ENCODE measurements at places on chromosomes 6 and 20.

DNA sequence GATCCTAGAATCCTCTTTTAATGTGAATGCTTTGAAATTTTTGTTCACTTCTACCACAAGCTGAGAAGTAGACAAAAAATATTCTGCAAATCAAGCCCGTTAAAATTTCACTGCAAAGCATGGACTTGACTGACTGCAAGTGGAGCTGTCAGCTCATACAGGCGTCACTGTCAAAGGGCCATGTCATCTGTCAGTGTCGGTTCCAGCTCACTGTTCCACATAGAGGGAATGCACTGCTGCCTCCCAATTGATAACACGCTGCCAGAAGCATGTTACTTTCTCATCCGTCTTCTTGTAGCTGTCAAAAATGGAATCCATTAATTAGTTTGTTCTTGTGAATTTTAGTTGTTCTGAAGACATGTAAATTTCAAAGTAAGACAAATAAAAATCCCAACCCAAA, 50.4 kb upstream of the FBXL4 start:
- no peak for DNase-seq

GRCh38 chr20:32189691-32190615, 17.6 kb downstream of the PLAGL2 start:
- peak; percentile 65 for DNase-seq

- DNase-seq, result no peak
Observed at GRCh38 chr6:33164665-33165373, 27.4 kb downstream of the COL11A2 start.

DNA sequence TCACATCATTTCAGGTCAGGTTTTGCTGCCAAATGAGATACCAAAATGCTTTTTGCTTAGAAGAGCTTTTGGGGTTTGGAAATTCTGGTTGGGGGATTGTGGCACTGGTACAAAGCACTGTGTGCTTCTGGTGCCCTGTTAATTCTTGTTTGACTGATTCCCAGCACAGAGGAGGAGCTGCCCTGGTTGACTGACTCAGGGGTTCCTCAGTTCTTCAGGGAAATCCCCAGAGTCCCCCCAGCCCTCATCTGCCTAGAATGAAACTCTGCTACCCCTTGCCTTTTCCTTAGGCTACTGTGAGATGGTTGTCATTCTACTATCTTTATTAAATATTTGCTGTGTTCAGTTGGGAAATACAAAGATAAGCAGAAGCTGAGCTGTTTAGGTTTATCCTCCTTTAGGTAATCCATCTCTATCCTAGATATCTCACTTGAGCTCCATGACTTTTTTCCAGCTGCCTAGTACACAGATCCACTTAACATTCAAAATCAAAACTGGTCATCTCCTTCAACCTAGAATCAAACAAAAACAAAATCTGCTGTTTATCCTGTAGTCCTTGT, 24.9 kb upstream of the TSPYL1 start:
- DNase-seq, result no peak

- DNase-seq, result no peak
Observed at GRCh38 chr20:56691325-56691998, 62.4 kb downstream of the TFAP2C start.

DNA sequence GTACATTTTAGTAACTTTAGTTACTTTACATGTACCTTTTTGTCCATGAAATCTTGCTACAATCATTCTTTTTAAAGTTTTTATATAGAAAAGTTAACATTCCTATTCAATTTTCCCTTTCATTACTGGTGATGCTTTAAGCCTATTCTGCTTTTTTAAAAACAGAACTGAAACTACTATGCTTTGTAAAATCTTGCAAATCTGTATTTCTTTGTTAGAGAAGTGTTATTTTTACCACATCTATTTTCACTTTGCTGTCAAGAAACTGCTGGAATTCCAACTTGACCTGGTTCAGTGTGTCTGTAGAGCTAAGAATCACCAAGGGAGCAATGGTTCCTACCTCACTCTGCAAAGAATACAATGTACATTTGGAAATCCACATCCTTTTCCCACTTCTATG, 21.8 kb upstream of the SAMD5 start:
- no peak for DNase-seq

DNA sequence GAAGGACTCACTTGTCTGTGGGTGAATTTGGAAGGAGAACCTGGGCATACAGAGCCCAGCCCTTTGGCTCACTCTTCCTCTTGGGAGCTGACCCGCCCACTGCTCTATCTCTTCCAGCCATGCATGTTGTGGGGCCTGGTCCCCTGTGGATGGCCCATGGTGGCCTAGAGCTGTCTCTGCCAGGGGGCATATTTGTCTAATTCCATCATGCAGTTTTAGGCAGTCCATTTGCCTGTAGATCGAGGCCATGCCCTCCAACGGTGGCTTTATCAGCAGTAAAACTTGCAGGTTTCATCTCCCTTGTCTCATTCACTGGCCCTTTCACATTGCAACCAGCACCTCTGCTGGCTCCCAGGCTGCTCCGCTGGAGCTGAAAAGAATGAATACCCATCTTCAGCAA, 12.9 kb upstream of the EZR start:
- DNase-seq, result no peak

GRCh38 chr20:53503517-53503919, 90.1 kb downstream of the ZNF217 start:
- DNase-seq, result no peak

DNA sequence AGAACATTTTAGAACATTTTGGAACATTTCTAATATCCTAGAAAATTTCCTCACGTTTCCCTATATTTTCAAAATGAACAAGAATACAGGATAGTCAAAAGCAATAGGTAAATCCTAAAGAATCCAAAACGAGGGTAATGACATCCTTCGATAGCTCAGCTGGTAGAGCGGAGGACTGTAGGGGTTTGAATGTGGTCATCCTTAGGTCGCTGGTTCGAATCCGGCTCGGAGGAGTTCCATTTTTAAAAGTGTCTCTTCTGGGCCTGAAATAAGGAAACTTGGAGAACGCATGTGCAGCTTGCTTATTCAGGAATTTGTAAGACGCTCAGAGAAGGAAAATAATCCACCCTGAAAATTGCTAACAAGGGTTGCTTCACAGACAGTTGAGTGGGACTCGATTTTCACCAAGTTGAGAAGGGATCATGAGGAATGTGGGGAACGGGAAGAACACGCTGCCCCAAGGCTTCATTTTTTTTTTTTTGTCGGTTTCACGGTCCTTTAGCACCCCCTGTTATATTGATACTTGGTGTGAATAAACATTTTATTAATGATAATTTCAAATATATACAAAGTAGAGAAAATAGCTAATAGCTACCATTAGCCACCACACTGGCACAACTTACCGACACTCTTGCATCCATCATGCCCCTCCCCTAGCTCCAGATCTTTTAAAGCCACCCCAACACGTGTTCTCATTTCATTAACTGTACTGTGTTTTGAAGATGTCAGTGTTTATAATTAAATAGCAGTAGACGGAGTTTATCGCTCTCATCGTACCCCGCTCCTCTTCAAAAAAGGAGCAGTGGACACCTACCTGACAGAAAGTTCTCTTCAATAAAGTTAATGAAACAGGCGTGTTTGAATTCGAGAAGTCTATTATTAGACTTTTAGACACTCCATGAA, 1.8 kb upstream of the ABT1 start:
- no peak for DNase-seq

DNA sequence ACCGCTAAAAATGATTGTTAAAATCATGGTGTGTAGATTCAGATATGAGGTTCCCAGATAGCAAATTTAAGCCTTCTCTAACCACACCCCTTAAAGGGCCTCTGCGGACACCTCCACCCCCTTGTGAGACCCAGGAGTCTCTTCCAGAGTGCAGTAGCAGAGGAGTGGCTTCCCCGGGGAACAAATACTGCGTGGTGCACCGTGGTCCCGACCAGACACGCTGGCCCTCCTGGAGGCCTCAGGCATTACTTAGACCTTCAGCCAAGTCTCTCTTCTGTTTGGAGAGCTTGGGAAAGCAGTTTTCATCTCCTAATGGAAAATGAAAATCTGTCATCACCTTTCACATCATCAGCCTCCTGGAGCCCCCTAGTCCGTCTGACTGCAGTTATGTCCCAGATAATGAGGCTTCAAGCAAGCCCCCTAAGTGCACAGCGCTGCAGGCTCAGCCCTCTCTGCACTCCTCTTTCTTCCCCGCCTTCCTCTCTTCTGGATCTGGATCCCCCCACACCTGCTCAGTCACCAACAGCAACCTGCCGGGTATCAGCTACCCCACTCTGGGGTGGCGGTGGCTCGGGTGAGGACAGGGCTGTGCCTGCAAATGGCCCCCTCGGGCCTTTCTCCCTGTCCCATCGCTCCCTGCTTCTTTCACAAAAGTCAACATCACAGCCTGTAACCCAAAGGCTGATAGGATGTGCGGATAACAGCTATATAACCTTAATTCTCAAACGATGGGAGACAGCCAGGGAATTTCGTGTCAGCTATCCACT, 58.8 kb upstream of the TAGAP start:
- DNase-seq, result no peak

DNA sequence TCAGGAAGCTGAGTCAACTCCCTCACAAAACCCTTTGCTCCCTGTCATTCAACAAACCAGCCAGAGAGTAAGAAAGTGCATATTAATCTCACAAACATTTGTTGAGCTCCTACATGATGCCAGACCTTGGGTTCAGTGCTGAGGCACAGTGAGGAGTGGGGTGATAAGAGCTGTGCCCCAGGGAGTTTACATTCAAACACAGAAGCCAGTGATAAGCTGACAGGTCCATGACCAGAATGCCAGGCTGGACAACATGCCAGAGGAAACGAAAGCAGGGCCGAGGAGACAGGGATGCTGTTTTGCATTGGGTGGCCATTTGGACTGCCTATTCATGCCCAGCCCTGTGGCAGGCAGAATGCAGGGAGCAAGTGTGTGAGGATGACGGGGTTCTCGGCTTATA, 76.7 kb downstream of the LRFN2 start:
- no peak for DNase-seq

DNA sequence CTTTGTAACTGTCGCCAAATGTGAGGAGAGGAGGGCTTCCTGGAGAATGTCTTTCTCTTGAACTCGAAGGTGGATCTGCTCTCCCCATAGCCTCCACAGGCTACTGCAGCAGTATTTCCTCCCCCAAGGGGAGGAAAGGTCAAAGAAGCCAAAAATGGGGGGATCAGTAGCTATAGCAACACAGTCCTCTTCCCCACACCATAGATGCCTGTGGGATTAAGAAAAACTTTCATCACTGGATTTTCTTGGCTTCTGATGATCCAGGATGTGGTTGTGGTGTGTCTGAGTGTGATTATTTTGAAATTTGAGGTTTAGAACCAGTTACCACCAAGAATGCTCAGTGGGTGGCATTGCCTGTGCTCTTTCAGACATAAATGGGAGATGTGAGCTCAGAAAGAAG, 140.1 kb upstream of the SPACA1 start:
- no peak for DNase-seq

DNA sequence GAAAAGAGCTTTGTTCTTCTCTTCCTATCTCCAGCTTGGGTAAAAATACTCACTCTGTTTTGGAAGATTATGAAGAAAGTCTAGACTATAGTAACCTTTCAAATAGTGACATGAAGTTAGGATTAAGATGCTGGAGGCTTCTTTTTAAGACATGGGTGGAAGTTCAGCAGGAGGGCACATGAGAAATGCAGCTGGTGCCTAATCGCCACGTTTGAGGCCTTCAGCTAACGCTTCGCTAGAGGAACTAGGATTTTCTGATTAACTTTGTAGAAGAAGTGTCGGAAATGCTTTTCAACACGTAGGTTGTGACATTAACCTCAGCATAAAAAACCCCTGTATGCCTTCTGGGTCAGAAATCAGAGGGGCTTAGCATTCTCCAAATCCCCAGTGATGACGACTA, 348.1 kb upstream of the MAP3K7 start:
- DNase-seq, result no peak

GRCh38 chr20:11849976-11850670, 67.6 kb upstream of the BTBD3 start:
- DNase-seq, result no peak

DNA sequence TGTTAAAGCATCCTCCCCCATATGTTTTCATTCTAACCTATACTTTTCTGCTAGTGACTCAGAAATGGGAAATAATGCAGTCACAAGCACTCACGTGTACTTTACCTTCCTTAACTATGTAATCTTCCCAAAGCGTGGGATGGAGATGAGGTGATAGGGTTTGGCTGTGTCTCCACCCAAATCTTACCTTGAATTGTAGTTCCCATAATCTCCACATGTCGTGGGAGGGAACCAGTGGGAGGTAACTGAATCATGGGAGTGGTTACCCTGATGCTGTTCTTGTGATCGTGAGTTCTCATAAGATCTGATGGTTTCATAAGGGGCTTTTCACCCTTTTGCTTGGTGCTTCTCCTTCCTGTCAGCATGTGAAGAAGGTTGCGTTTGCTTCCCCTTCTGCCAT, 35.4 kb downstream of the AGPAT4 start:
- DNase-seq, result no peak

GRCh38 chr6:73665686-73666319, 12.0 kb upstream of the SLC17A5 start:
- DNase-seq, result no peak

GRCh38 chr6:28816909-28817807, 106.6 kb downstream of the TRIM27 start:
- no peak for DNase-seq

- DNase-seq, result no peak
Observed at GRCh38 chr6:125224231-125224861, 70.8 kb downstream of the TPD52L1 start.
